Stimulated activated CD4-positive, alpha-beta T cell treated with anti-CD3 and anti-CD28 coated beads, Interleukin-4, amount 100 ng/mL, for 4 hours (primary cell): ENCODE measurements at places on chromosomes 13 and 19.

GRCh38 chr19:6020166-6020882 is 42.4 kb upstream of the RANBP3 start:
- DNase-seq, result no peak

DNA sequence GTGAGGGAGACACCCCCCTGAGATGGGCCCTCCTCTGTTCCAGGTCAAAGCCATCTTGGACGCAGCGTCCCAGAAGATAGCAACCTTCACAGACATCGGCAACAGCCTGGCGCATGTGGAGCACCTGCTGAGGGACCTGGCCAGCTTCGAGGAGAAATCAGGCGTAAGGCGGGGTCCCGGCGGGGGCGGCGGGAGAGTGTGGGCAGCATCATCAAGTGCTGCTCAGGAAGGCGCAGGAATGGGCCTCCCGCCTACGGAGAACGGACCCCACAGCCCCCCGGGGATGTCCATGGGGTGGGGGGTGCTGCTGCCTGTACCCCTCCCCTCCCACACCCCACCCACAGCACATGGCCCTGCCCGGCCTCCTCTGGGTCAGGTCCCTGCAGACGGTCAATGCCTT is 31.2 kb upstream of the F7 start:
- DNase-seq, result no peak

- DNase-seq, result no peak
Measured at GRCh38 chr19:33363476-33363875, 10.0 kb upstream of the CEBPG start.

GRCh38 chr13:30743319-30744055 is 8.1 kb downstream of the ALOX5AP start:
- DNase-seq, result no peak

- DNase-seq, result no peak
Measured at GRCh38 chr13:95122063-95122462, 179.2 kb downstream of the ABCC4 start.

GRCh38 chr13:33033051-33033812 is 17.0 kb downstream of the KL start:
- DNase-seq, result peak; percentile 24

DNA sequence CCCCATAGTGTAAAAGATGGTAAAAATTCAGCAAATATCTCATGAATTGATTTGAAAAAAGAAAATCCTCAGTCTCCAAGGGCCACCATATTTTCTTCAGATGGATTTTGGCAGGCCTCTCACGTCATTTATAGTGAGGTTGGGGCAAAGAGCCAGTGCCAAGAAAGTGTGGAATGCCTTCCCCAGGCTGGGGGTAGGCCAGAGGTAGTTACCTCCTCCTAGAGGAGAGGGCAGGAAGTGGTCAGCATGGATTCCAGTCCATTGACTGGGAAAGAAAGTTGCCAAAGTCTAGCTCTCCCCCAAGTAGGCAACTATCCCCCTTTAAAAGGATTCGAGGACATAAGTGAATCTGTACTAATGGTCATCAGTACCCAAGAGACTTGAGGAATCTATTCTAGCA is 68.4 kb upstream of the KCTD4 start:
- no peak for DNase-seq

- no peak for DNase-seq
Measured at GRCh38 chr13:26824581-26824980, 64.0 kb upstream of the GPR12 start.

GRCh38 chr13:21511849-21512248 is 52.7 kb upstream of the ZDHHC20 start:
- no peak for DNase-seq

DNA sequence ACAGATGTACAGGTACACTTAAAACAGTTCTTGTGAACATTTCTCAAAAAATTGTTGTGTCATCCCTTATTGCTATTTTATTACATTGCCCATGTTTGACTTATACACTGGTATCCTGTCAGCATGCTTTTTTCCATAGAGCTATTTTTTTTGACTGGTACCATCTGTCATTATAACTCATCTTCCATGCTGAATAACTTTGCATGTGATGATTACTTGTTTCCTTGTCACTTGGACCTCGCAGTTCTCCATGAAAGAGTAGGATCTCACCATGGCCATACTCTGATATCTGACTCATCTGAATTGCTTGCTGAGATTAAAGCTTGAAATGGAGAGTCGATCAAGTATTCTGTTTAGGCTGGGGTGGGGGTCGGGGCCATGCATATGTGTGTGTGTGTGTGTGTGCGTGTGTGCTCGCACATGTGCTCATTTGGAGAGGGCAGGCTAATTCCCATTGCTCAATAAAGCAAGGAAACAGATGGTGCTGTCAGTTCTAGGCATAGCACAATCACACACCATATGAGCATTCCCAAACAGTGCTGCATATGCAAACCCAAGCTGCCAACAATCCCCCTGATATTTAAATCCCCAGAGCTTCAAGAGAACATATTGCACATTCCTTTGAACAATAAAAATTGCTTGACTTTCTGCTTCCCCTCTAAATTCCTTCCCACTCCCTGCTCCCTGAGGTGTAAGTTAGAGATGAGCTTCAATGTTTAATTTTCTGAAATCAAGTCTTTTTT is 62.9 kb downstream of the NHLRC3 start:
- no peak for DNase-seq

DNA sequence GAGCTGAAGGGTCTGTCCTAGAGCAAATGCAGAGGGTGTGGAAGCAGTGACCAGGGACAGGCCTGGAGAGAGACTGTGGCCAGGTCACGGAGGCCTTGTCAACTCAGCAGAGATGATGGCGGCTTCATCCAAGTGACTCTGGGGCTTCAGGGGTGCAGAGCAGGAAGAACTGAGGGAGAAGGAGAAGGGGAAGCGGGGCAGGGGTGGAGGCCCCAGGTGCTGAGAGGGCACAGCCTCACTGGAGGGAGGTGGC is 299.1 kb downstream of the ZNF536 start:
- no peak for DNase-seq

DNA sequence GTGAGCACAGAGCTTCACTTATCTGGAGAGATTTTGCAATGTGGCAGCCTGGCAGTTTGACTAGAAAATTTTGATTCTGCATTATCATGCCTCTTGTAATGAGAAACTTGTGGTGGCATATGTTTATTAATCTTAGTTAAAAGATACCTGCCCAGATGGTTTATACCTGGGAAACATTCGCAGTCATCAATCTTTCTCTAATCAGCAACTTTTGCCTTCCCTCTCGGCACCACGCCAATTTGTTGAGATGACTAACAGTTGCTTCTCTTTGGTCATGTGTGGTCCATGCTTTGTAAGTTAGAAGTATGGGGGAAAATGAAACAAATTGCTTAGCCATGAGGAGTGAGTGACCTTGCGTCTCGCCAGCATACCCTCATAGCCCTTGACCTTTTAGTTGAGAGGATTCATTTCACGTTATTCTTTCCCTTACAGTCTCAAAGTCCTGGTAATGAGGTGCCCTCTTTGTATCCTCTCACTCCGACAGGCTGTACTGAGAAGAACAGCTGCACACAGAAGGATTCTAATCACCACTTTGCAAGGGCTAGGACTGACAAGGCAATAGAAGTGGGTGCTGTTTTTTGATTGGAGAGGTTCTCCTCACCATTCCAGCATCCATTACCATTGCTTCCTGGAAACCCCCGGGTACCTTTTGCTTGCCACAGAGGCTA is 201.4 kb downstream of the OXGR1 start:
- no peak for DNase-seq

DNA sequence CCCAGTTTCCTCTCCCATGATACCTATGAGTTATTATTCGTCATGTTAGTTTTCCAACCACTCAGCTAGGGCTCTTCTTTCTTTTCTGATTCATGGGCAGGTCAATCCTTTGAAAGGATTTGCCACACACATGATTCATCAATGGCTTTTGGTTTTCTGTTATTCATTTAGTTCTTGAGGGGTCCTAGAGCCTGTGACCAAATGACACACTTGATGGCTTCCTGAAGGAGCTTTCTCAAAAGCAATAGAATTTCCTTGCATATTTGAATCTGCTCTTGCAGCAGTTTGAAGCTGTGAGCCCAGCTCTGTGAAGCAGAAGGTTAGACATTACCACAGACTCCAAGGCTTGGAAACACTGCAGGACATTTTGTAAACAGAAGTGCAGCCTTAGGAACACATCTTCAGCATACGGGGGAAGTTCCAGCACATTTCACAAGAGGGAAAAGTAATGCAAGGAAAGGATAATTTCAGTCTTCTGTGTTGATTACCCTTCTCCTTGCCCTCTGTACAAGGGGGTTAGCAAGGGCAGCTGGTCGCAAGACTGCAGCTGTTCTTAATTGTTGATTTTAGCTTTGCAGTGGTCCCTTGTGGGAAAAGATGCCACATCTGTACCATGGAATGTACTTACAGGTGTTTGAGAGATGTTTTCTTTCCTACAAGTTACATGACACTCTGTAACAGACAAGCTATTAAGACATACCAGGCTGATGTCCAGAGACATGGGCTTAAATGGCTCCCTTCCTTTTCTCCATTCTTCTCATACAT is 338.6 kb downstream of the KCNRG start:
- DNase-seq, result no peak

DNA sequence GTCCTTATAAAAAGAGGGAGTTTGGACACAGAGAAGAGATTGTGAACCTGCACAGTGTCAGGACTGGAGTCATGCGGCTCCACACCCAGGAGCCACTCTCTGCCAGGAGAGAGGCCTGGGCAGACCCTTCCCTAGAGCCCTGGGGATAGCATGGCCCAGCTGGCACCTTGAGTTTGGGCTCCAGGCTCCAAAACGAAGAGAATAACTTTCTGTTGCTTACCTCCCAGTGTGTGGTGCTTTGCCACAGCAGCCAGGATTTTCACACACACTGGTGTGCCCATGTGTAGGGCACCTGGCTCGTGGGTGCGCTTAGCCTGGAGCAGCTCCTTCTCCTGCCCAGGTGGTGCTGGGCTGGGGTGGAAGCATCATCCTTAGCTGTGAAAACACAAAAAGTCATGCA is 344.3 kb downstream of the TEX29 start:
- no peak for DNase-seq

DNA sequence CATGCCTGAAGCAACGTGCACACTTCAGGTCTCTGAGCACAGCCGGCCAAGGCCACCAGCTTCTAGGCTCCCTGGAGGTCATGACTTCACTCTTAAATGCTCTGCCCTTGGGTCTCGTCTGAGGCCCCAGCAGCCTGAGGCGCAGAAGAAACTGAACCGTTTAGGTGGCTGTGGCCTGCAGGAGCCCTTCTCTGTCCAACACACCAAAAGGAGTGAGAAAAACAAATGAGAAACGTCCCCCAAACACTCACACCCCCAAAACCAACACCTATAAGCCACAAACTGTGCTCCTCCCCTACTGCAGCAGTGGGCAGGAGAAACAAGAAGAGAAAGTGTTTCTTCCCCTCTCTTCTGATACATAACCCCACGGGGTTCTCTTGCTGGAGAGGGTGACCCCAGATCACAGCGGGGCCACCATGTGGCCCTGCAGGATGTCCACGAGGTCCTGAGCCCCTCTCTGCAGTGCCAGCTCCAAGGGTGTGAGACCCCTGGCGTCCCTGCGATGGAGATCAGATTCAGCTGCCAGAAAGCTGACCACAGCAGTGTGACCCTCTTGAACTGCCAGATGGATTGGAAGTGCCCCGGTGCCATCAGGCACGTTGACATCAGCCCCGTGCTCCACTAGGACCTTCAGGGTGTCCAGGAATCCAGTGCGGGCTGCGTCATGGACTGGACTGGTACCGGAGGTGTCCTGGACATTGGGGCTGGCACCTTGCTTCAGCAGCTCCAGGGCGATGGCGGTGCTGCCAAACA is 1.0 kb upstream of the KRI1 start:
- DNase-seq, result peak; percentile 43

DNA sequence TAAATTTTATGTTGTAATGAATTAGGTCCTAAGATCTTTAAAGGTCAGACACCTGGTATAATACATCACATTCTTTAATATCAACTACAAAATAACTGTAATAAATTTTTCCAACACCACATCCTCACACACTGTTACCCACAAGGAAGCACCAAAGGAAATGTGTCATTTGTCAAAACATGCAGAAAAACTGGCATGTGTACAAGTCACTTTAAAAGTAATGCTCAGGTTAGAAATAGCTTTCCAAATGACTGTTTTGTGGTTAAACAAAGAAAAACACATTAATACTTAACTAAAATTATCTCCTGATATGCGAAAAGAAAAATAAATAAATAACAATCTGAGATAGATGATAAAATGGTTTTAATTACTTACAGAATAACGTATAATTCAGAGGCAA is 74.7 kb downstream of the MZT1 start:
- no peak for DNase-seq

- DNase-seq, result no peak
Measured at GRCh38 chr13:48505012-48505411, 27.9 kb downstream of the RCBTB2 start.

- DNase-seq, result no peak
Measured at GRCh38 chr13:91214031-91214430, 133.5 kb upstream of the MIR17HG start.

- DNase-seq, result no peak
Measured at GRCh38 chr13:110559429-110559943, 2.0 kb downstream of the RAB20 start.

GRCh38 chr13:102472650-102473049 is 70.8 kb upstream of the FGF14 start:
- DNase-seq, result no peak

- DNase-seq, result no peak
Measured at GRCh38 chr13:40181203-40181845, 485.1 kb downstream of the FOXO1 start.

DNA sequence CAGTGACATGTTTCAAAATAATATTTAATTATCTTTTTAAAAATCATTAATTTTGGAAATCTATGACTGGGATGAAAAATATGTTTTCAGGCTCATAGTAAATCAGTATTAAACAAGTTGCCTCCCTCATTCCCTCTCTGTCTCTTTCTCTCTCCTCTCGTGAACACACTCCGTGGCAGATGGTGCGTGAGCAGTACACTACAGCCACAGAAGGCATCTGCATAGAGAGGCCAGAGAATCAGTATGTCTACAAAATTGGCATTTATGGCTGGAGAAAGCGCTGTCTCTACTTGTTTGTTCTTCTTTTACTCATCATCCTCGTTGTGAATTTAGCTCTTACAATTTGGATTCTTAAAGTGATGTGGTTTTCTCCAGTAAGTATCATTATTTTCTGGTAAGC is 22.7 kb downstream of the SGCG start:
- no peak for DNase-seq

GRCh38 chr13:98295371-98295770 is 118.3 kb upstream of the RNF113B start:
- no peak for DNase-seq

GRCh38 chr19:3477951-3478350 is 2.4 kb downstream of the SMIM24 start:
- DNase-seq, result no peak

- no peak for DNase-seq
Measured at GRCh38 chr13:101272886-101273285, 143.4 kb downstream of the NALCN start.
